T-helper 2 cell treated with Interferon-gamma antibody and Interleukin-4, amounts not matched to agents 5 μg/mL and 100 μg/mL, for 36 hours (primary cell): ENCODE measurements at places on chromosomes 16 and 17.

GRCh38 chr17:29016345-29017210 is 10.7 kb upstream of the SEZ6 start:
- H3K4me3 ChIP-seq = no peak overlapping the region
- H3K36me3 ChIP-seq = no peaks in the 10 kb centered on the region
- no peaks in the 10 kb centered on the region for H3K4me1 ChIP-seq
- no peak overlapping the region for H3K27ac ChIP-seq
- H3K27me3 ChIP-seq = peaks cover 43% of the 10 kb centered on the region

DNA sequence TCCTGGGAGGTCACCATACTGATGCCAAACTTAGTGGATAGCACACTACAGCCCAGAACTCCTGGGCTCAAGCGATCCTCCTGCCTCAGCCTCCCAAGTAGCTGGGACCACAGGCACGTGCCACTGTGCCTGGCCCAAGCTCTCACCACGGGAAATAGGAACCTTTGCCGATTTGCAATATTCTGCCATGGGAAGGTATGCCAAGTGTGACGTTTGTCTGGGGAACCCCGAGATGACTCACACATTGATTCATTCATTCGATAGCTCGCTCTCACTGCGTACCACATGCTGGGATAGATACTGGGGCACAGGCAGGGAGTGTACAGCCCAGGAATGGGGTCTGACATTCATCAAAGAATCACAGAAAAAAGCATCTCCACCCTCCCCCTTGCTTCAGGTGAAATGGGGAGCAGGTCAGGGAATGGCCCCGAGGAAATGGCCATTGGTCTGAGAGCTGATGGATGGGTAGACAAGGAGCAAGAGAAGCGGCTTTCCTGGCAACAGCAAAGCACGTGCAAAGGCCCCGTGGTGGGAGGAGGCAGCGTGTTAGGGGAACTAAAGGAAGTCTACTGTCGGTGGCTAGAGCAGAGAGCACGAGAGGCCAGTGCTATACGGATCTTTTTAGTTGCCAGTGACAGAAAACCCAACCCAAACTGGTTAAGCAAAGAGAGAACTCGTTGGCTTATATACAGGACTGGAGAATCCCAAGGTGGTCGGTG is 44.1 kb downstream of the DNAH17 start:
- no peak for DNase-seq
- H3K4me1 ChIP-seq = peaks cover 17% of the 10 kb centered on the region
- H3K27me3 ChIP-seq = no peaks in the 10 kb centered on the region
- H3K36me3 ChIP-seq = no peaks in the 10 kb centered on the region

GRCh38 chr17:55495239-55495638 is 16.0 kb downstream of the SMIM36 start:
- H3K27ac ChIP-seq = no peak overlapping the region
- no peaks in the 10 kb centered on the region for H3K4me1 ChIP-seq
- no peaks in the 10 kb centered on the region for H3K36me3 ChIP-seq
- H3K4me3 ChIP-seq = no peak overlapping the region
- no peak for DNase-seq
- peaks cover 34% of the 10 kb centered on the region for H3K27me3 ChIP-seq

- peaks cover 43% of the 10 kb centered on the region for H3K4me1 ChIP-seq
- peak overlapping the region; percentile 79 for H3K27ac ChIP-seq
- peak overlapping the region; percentile 60 for H3K4me3 ChIP-seq
- DNase-seq = peak; percentile 44
Observed at GRCh38 chr16:11258553-11259492, 2.8 kb upstream of the SOCS1 start.

- no peaks in the 10 kb centered on the region for H3K36me3 ChIP-seq
- no peak overlapping the region for H3K4me3 ChIP-seq
- no peak overlapping the region for H3K27ac ChIP-seq
Observed at GRCh38 chr17:82687871-82688270, 10.6 kb downstream of the RAB40B start.

GRCh38 chr16:78289844-78290277 is 190.4 kb downstream of the WWOX start:
- no peak overlapping the region for H3K4me3 ChIP-seq
- H3K36me3 ChIP-seq = no peaks in the 10 kb centered on the region
- no peaks in the 10 kb centered on the region for H3K27me3 ChIP-seq

DNA sequence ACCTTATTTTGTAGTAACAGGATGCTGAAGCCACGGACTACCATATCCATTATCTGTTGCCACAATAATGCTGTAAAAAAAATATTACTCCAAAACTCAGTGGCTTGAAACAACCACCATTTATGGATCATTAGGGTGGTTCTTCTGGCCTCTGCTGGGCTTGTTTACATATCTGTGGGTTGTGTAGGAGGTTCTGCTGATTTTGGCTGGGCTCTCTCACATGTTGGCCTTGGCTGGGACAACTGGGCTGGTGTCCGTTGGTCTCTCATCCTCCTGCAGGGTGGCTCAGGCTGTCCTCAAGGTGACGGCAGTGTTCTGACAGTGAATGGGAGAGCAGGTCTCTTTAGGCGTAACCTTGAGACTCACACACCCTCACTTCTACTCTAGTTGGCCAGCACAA is 76.0 kb downstream of the GPR139 start:
- no peak for DNase-seq
- H3K36me3 ChIP-seq = no peaks in the 10 kb centered on the region
- H3K27me3 ChIP-seq = no peaks in the 10 kb centered on the region

- no peaks in the 10 kb centered on the region for H3K36me3 ChIP-seq
- no peak for DNase-seq
- peaks cover 36% of the 10 kb centered on the region for H3K27me3 ChIP-seq
- H3K27ac ChIP-seq = no peak overlapping the region
- H3K4me3 ChIP-seq = no peak overlapping the region
Observed at GRCh38 chr17:34255381-34255732, 272 bp downstream of the CCL2 start.

GRCh38 chr16:3088925-3089716 is 10.0 kb downstream of the ZSCAN10 start:
- DNase-seq = no peak
- H3K36me3 ChIP-seq = peaks cover 10% of the 10 kb centered on the region
- no peak overlapping the region for H3K27ac ChIP-seq
- no peak overlapping the region for H3K4me3 ChIP-seq
- H3K27me3 ChIP-seq = no peaks in the 10 kb centered on the region

- no peak overlapping the region for H3K27ac ChIP-seq
- DNase-seq = no peak
- H3K4me1 ChIP-seq = no peaks in the 10 kb centered on the region
- no peaks in the 10 kb centered on the region for H3K36me3 ChIP-seq
- H3K27me3 ChIP-seq = no peaks in the 10 kb centered on the region
Observed at GRCh38 chr16:27778926-27779570, 229.1 kb downstream of the KATNIP start.

DNA sequence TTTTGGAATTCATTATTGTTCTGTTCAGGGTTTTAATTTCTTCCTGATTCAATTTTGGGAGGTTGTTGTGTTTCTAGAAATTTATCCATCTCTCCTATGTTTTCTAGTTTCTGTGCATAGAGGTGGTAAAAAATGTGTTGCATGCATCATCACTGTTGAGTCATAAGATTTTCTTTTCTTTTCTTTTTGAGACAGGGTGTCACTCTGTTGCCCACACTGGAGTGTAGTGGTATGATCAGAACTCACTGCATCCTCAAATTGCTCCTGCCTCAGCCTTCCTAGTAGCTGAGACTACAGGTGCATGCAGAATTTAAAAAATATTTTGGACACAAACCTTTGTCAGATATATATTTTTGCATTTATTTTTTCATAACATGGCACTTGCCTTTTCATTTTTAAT is 184.8 kb downstream of the BCAS3 start:
- peaks cover 22% of the 10 kb centered on the region for H3K4me1 ChIP-seq
- no peaks in the 10 kb centered on the region for H3K36me3 ChIP-seq
- H3K27ac ChIP-seq = no peak overlapping the region
- no peak overlapping the region for H3K4me3 ChIP-seq

DNA sequence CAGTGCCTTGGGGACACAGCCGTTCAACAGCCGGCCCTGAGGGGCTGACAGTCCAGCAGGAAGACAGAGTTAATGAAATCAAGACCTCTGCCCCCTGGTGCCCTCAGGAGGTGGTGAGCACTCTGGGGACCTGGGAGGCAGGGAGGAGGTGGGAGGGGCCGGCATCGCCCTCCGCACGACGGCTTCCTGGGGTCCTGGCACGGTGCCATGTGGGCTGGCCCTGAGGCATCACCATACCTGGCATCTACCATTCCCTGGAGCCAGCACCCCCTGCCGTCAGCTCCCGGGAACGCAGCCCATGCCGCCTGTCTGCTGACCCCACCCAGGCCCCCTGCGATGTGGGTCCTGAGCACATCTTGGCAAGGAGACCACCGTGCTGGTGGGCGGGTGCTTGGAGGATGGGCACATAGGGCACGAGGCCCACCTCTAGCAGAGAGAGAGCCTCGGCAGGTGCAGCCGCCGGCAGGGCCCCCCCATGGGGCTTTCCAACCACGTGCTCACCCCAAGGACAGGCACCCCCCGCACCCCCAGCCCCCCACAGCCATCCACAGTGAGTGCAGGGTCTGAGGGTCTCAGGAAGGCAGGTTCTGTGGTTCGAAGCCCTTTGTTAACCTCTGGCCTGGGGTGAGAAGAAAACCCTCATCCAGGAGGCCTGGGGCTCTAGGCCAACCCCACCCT is 52.5 kb downstream of the ZFPM1 start:
- no peaks in the 10 kb centered on the region for H3K27me3 ChIP-seq
- peak; percentile 13 for DNase-seq
- no peaks in the 10 kb centered on the region for H3K4me1 ChIP-seq

- peaks cover 13% of the 10 kb centered on the region for H3K27me3 ChIP-seq
- H3K36me3 ChIP-seq = no peaks in the 10 kb centered on the region
- no peak overlapping the region for H3K27ac ChIP-seq
- H3K4me3 ChIP-seq = no peak overlapping the region
- no peak for DNase-seq
- no peaks in the 10 kb centered on the region for H3K4me1 ChIP-seq
Observed at GRCh38 chr16:4982056-4982867, 24.1 kb downstream of the SEC14L5 start.

- no peaks in the 10 kb centered on the region for H3K4me1 ChIP-seq
- H3K4me3 ChIP-seq = no peak overlapping the region
- H3K27ac ChIP-seq = no peak overlapping the region
- DNase-seq = no peak
- H3K27me3 ChIP-seq = no peaks in the 10 kb centered on the region
Observed at GRCh38 chr16:11472410-11472809, 114.3 kb downstream of the LITAF start.

DNA sequence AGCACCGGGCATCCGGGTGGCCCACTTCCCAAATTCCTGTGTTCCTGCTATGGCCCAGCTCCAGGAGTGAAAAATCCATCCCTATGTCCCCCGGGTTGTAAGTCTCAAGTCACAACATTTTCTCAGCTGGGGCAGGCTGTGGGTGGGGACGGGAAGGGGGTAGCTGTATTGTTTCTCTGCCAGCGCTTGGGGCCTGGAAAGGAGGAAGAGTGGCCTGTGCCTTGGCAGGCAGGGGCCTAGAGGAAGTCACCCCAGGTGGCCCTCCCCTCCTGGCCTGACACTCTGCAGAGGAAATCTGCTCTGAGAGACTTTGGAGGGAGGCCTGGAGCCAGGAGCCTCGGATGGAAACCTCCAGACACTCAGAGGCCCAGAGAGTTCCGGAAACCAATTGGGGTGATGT is 10.6 kb upstream of the SCN4A start:
- H3K36me3 ChIP-seq = peaks cover 1% of the 10 kb centered on the region
- H3K4me1 ChIP-seq = peaks cover 12% of the 10 kb centered on the region
- H3K4me3 ChIP-seq = no peak overlapping the region
- DNase-seq = no peak

DNA sequence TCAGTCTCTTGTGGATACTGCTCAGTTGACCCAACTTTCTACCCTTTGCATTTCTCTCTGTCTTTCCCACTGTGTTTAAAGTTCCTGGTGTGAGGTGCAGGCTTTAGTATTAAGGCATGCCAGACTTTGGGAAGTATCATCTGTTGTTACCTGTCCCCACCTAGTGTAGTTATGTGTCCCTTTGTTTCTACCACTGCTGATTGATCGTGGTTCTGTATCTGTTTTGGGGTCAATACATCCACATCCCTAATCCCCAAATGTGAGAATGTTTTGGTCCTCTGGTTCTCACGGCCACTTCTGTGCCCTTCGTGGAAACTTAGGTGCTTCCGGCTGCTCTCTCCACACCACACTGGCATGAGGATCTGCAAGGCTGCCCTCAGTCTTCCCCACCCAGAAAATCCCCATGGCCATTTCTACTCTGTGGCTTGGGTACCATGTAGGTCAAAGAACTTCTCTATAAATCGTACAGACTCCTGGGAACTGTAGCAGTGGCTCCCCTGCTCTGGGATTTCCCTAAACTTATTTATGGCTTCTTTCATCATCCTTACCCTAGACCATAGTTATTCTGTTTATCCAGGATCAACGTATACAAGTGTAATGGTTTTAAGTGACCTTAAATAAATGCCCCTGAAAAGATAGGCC is 443.2 kb downstream of the XYLT1 start:
- DNase-seq = no peak
- peaks cover 37% of the 10 kb centered on the region for H3K4me1 ChIP-seq
- H3K4me3 ChIP-seq = peak overlapping the region; percentile 64
- no peaks in the 10 kb centered on the region for H3K27me3 ChIP-seq
- H3K36me3 ChIP-seq = peaks cover 20% of the 10 kb centered on the region

DNA sequence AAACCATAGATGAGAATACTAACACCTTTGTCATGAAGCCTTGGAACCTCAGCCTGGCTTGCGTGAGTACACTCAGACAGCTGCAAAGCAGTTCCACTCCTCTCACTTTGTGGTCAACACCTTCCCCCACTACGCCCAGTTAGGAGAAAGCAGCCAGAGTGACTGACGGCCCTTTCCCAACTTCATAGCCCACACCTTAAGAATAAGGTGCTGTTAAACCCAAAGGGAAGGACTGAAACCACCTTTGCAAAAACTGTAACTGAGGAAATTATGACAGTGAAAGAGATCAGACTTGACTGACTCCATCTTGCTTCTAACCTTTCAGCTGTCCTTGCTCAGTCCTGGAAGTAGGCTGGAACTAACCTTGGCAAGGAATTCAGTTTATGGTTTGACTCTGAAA is 13.7 kb downstream of the N4BP1 start:
- H3K27me3 ChIP-seq = no peaks in the 10 kb centered on the region
- peak; percentile 52 for DNase-seq
- H3K4me3 ChIP-seq = peak overlapping the region; percentile 38
- peak overlapping the region; percentile 62 for H3K27ac ChIP-seq

DNA sequence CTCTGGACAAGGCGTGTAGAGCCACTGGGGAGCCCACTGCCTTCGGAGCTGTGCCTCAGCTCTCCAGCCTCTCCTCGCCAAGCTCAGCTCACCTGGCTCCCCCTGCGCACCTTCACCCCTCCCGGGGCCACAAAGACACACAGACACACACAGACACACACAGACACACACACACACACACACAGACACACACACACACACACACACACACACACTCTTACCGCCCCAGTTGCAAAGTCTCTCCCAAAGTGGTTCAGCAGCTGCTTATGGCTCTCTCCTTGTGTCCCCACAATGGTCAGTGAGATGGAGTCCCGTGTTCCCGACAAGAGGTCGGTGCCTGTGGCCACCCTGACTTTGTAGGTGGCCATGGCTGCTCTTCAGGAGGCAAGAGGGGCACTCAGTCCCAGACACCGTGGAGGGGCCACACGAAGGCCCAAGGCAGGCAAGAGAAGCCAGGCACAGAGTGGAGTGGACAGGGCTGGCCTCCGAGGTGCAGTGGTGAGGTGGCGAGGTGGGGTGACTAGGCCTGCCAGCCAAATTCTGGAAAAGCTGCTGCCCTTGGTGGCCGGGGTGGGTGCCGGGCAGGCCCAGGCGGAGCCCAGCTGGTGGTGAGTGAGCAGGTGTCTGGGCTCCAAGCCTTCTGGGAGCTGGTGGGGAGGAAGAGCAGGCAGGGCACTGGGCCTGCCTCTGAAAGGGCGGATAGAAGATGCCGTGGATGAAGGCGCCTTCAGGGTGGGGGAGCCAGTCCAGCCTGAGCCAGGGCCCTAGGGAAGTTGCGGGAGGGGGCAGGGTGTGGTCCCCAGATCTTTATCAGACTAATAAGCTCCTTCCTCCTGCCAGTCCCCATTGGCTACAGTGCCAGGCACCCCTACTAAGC is at the start of gene ALOX12B:
Gene ALOX12B, minus strand, starts transcription at position 642 of the 877 bp plus-strand sequence. Its CDS starts 274 bp downstream, at position 368.
- H3K4me3 ChIP-seq = no peak within 1 kb of the TSS
- H3K36me3 ChIP-seq = no peaks in the 10 kb centered on the region
- no peaks in the 10 kb centered on the region for H3K4me1 ChIP-seq
- no peak for DNase-seq
